ENCODE measurements at places on chromosomes 12 and 14.

DNA sequence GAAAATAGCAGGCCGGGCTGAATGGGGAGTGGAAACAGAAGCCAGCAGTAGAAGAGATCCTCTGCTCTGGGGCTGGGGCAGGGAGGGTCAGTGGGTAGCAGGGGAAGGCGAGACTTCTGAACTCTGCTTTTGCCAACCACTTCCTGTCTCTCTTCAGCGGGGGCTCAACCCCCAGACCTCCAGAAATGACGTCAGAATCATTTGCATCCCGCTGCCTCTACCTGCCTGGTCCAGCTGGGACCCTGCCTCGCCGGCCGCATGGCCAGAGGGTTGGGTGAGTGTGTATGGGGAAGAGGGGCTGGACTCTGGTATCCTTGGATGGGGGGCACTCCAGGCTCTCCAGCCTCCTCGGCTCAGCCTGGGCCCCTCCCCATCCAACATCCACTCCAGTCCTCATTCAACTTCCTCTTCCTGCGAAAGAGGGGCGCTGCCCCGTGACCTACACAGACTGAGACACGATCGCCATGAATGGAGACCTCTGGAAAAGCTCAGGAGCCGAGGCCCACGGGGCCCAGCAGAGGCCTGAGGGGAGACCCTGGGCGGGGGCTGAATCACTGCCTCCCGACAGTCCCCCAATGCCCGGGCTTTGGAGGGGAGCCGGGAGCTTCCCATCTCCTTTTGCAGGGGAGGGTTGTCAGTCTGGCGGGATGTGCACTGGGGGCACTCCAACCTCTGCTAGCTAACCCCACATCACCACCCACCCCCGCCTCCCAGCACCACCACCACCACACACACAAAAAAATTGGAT is 458 bp upstream of the HOXC4 start:
- no peak for DNase-seq

- no peak for DNase-seq
These were observed 9.7 kb upstream of the GLT1D1 start for GRCh38 chr12:128843538-128843937.

DNA sequence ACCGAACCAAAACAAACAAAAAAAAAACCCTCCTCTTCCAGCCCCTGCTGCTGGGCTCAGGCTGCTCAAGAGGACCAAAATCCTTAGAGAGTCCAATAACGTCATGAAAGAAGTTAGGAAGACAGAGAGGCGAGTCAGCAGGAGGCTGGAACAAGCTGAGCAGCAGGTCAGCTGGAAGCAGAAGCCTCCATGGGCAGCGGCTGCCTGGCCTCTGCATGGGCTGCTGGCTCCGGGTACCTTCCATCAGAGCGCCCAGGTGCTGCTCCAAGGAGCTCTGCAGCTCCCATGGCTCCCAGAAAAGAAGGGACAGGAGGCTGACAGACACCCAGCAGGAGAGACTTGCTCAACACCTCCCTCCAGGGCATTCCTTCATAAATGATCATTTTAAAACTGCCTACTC is 3.2 kb upstream of the KRT2 start:
- no peak for DNase-seq

DNA sequence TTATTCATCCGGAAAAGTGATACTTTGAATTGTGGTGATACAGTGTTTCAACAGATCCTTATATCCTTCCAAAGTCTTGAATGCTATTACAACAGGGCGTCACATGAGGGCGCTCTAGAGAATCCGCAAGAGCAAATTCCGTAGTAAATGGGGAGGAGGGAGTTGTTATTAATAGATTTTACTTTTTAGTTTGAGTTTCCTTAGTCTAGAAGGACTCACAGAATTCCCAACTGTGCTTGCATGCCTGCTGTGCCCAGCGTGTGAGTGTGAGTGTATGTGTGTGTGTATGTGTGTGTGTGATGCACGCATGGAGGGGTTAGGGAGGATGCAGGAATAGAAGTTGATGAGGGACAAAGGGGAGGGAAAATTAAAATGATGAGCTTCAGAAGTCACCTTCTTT is 375.3 kb downstream of the C12orf75 start:
- no peak for DNase-seq

GRCh38 chr14:49975799-49976198 is 82.9 kb downstream of the ARF6 start:
- DNase-seq, result no peak

- DNase-seq, result no peak
These were observed 195.4 kb upstream of the LHX5 start for GRCh38 chr12:113667095-113667494.

- DNase-seq, result no peak
These were observed 6.3 kb upstream of the HOXC4 start for GRCh38 chr12:54047160-54047963.

- DNase-seq, result no peak
These were observed 37.7 kb upstream of the RMST start for GRCh38 chr12:97424911-97425310.

DNA sequence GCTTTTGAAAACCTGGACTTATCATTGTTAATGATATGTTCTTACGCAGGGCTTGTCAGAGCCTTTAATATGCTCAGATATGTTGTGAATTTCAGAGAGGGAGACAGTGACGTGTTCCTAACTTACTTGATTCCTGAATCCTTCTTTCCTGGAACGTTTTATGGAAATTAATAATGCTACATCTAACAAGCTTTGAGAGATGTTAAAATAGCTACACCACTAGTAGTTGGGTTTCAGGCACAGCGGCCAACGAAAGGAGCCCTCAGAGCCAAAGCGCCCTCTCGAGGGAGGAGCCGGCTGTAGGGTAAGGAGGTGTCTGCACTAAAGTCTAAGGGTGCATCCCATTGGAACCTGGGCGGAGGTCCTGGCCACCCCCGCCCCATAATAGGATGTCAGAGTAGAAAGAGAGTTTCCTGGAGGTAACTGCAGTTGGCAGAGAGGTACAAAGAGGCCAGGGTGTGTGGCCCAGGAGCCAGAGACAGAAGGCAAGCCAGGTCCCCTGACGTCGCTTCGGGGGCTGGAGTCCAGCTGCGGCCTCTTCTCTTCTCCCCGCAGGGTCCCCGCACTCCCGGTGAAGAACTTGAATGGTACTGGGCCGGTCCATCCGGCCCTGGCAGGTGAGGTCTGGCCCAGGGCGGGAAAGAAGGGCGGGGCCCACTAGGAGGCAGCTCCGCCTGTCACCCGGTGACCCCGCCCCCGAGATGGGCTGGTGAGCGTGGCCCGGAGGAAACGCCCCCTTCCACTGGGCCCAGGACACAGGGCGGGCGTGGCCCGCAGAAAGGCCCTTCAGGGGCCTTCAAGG is 36.3 kb downstream of the DTX1 start:
- DNase-seq, result no peak

DNA sequence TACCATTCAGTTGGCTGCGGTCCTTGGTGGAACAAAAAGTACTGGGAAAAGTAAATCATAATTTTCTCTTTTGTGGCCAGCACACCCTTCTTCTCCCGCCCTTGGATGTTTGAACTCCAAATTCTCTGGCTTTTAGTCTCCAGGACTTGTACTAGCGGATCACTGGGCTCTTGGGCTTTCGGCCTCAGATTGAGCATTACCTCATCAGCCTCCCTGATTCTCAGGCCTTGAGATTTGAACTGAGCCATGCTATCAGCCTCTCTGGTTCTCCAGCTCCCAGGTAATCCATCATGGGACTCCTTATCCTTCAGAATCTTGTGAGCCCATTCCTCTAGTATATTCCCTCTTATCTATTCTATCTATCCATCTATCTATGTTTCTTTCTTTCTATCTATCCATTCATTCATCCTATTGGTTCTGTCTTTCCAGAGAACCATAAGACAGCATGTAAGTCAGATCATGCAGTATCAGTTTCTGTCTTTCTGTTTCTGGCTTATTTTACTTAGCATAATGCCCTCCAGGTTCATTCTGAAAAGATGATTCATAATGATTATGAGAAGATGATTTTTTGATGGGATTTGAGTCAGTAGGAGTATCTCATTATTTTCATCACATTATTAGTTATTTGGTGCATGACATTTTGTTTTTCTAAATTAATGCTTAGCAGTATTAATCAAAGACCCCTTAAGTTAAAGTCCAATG is 814.9 kb downstream of the LRFN5 start:
- no peak for DNase-seq

DNA sequence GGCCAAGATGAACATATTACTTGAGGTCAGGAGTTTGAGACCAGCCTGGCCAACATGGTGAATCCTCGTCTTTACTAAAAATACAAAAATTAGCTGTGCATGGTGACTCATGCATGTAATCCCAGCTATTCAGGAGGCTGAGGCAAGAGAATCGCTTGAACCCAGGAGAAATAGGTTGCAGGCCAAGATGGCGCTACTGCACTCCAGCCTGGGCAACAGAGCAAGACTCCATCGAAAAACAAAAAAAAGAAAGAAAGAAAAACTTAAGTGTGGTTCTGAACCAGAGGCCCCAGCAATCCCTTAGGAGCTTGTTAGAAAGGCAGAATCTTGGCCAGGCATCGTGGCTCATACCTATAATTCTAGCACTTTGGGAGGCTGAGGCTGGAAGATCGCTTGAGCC is 24.5 kb downstream of the SVOP start:
- DNase-seq, result no peak

GRCh38 chr12:128381541-128381940 is 114.6 kb downstream of the TMEM132C start:
- DNase-seq, result no peak

GRCh38 chr14:35553808-35554207 is 19.8 kb downstream of the INSM2 start:
- no peak for DNase-seq

- DNase-seq, result no peak
These were observed 20.4 kb downstream of the EID3 start for GRCh38 chr12:104323899-104324298.

DNA sequence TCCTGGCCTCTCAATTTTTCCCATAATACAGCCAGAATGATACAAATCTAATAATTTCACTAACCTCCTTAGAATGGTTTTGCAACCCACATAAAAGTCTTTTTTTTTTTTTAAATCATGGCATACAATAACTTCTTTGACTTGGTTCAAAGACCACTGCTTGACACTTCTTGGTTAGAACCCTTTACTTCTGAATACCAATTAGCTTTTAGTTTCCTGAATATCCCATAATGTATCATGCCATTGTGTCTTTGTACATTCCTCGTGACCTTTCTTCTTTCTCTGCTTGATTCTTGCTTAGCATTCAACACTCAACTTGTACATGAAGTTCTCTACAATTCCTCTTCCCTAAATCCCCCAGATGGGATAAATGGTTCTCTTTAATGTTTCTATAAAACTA is 19.3 kb downstream of the KLHL28 start:
- no peak for DNase-seq

GRCh38 chr14:64405295-64405694 is 17.1 kb downstream of the MTHFD1 start:
- no peak for DNase-seq

GRCh38 chr14:103510724-103511693 is 11.6 kb downstream of the CKB start:
- no peak for DNase-seq
